ENCODE measurements at places on chromosomes 5 and 9. TPM values are rescaled to one million over a fixed set of nuclear protein-coding genes. Genes with fewer than 3 reads are reported as not detected.

DNA sequence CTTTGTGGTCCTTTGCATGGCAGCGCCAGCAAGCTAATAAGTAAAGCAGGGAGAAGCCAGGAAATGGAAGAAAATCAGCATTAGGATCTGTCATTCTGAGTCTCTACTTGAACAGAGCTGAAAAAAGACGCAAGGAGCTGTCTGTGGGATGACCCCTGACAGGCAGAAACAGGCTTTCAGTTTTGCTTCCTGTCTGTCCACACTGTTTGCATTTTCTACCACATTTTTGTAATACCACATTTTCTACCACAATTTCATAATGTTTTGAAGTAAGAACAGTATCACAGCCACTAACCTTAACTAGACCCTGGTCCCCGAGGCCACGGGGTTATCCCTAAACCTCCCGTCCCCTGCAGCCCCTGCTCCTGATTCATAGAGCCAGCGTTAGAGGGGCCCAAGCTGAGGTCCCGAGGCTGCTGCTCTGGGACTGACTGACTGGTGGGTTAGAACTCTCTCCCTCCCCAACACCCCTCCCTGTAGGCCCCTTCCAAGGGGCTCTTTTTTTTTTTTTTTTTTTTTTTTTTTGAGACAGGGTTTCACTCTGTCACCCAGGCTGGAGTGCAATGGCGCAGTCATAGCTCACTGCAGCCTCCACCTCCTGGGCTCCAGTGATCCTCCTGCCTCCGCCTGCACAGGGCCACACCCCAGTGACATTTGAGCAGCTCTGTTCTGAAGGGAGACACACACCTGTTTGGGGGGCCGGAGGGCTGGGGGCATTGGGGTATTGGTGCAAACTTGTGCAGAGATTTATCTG is 4.0 kb upstream of the CLIC3 start:
- H3K4me3 ChIP-seq: no peak overlapping the region
- no peak overlapping the region for H3K27ac ChIP-seq
- no peak for DNase-seq

- DNase-seq: no peak
- H3K27me3 ChIP-seq: no peaks in the 10 kb centered on the region
- H3K27ac ChIP-seq: peak overlapping the region; percentile 100
Measured at GRCh38 chr5:133048993-133049725, 2.7 kb upstream of the HSPA4 start.

The EGR1 gene
- 10.0 TPM for total RNA-seq

The CACNA1B gene
- total RNA-seq: not detected

The PCDHB7 gene
- 0.59 TPM for total RNA-seq

Data from psoas muscle (tissue), 8 donors.